Caudate nucleus (tissue), 63 donors: ENCODE measurements at places on chromosomes 16 and 17.

DNA sequence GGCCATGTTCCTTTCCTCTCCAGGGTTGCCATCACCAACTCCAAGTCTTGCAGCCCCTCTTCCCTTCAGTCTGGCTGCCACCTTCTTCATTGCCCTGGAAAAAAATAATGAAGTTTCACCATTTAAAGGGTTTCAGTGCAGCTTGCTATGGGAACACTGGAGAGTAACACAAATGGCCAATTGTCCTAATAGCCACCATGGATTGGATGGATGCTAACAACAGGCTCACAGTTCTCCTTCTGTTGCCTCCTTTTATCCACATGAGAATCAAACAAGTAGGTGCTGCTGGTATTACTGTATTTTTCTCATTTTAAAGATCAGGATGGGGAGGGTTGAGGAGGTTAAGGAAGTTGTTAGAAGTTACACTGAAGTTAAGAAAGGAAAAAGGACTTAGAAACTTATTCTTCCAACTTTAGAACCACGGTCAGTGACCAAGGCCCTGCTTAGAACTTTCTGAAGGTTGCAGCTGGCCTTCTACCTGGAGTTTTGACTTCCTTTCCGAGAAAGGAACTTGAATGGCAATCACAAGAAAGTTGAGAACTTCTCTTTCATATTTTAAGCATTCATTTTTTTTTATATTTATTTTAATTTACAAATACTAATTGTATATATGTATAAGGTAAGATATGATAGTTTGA, 198.0 kb upstream of the MAF start:
- DNase-seq = no peak

GRCh38 chr17:72934927-72935326, 157.6 kb downstream of the SLC39A11 start:
- no peak for DNase-seq

DNA sequence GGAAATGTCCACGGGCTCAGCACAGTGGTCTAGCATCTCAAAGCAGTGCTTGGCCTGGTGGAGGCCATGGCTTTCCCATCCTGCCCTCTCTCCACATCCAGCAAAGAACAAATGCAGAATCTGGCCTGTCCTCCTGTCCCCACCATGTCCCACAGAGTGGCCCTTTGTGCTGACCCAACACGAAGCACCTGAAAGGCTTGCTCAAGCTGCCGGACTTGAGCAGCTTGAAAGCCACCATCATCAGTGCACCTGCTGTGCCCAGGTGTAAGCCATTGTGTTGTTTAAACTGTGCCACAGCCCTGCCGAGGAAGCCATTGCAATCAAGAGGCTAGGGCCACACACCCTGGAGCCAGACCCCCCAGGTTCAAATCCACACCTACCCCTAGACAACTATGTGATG, 115.5 kb downstream of the SOCS1 start:
- no peak for DNase-seq

GRCh38 chr16:69644790-69645189, 79.0 kb downstream of the NFAT5 start:
- no peak for DNase-seq

- no peak for DNase-seq
Observed at GRCh38 chr17:2123375-2124251, 68.7 kb downstream of the HIC1 start.

- no peak for DNase-seq
Observed at GRCh38 chr16:14405611-14406537, 224.2 kb downstream of the PARN start.
